ENCODE measurements at places on chromosomes 5 and 9. TPM values are rescaled to one million over a fixed set of nuclear protein-coding genes. Genes with fewer than 3 reads are reported as not detected.

DNA sequence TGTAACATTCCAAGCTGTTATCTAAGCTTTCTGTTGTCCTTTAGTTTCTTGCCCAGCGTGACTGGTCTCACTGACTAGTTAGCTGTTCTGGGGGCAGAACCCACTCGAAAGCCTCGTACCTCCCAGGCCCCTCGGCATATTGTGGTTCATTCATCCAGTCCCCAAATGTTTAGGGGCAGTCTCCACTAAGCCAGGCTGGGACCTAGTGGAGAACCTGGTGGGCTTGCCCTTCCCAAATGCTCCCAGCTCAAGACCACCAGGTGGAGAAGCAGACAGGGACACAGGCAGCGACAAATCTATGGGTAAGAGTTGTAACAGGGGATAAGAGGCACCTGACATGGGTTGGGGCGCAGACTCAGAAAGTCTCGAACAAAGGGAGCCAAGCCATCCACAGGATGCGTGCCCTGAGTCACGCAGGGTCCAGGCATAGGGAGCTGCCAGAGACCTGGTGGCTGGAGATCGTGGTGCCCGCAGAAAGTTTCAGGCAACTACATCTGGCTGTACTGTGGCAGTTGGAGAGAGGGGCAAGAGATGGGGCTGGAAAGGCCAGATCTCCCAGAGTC is 851 bp upstream of the EEIG1 start:
- no peak for DNase-seq

GRCh38 chr5:157519579-157520253 is 55.9 kb downstream of the ADAM19 start:
- DNase-seq = no peak

- no peak for DNase-seq
Measured at GRCh38 chr5:151900891-151901290, 23.8 kb downstream of the GLRA1 start.

- DNase-seq = no peak
Measured at GRCh38 chr9:35162605-35163315, 951 bp downstream of the UNC13B start.

DNA sequence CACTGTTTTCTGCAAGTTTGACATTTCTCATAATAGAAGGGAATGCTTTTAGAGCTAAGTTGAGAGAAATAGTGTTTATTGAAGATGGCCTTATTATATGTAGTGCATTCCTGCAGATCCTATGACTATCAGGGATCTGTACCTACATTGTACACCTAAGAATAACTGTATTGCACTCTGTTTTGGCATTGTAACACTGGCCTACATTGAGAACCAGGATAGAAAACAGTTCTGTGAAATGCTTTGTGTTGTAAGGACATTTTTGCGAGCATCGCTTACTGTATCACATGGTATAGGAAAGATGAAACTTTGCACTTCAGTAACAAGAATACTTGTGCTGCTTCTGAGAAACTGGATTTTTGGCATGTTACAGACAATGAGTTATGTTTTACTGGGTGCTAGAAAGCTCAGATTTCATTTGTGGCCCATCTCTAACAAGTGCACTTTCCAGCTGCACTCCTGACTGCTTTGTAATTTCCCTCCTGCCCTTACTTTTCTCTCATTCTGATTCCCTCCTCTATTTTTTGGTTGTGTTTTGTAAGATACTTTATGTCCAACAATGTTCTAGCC is 30.6 kb downstream of the C9orf85 start:
- no peak for DNase-seq

ACTBL2 gene
- total RNA-seq = not detected

All from Caco-2 (cell line).